SK-N-SH (cell line): ENCODE measurements at places on chromosomes 12 and 14.

- no peak for DNase-seq
Measured at GRCh38 chr14:75222208-75222701, 45.8 kb upstream of the TMED10 start.

DNA sequence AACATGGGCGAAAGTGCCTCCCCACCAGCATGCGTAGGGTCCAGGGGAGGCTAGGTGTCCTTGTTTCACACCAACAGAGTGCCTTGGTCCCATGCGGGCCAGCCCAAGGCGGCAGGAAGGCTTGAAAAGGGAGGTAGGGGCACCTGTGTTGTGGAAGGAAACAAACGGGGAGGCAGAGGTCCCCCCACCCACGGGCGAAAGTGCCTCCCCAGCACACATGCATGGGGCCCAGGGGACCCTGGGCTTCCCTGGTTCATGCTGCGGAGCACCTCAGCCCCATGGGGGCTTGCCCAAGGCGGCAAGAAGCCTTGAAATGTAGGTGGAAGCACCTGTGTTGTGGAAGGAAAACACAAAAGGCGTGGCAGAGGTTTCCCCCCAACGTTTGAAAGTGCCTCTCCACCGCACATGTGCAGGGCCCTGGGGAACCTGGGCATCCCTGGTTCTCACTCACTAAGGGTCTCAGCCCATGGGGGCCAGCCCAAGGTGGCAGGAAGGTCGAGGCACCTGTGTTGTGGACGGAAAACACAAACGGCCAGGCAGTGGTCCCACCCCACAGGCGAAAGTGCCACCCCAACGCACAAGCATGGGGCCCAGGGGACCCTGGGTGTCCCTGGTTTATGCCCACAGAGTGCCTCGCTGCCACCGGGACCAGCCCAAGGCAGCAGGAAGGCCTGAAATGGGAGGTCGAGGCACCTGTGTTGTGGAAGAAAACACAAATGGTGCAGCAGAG, 374.7 kb downstream of the ALG10 start:
- peak; percentile 1 for DNase-seq

- DNase-seq = no peak
Measured at GRCh38 chr12:109716092-109716479, 2.5 kb downstream of the FAM222A start.

DNA sequence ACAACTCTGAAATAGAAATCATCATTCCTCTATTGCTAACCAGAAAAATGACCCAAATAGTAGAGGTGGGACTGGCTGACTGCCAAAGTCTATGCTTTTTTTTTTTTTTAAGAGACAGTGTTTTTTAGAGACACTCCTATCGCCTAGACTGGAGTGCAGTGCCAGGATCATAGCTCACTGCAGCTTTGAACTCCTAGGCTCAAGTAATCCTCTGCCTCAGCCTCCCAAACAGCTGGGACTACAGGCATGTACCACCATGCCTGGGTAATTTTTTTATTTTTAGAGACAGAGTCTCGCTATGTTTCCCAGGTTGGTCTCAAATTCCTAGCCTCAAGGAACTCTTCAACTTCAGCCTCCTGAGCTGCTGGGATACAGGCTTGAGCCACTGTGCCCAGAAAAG, 19.2 kb downstream of the NR2C1 start:
- no peak for DNase-seq

GRCh38 chr12:54977857-54978256, 6.7 kb downstream of the TESPA1 start:
- no peak for DNase-seq

- DNase-seq = peak; percentile 28
Measured at GRCh38 chr14:61103541-61104339, 122.7 kb downstream of the SLC38A6 start.

DNA sequence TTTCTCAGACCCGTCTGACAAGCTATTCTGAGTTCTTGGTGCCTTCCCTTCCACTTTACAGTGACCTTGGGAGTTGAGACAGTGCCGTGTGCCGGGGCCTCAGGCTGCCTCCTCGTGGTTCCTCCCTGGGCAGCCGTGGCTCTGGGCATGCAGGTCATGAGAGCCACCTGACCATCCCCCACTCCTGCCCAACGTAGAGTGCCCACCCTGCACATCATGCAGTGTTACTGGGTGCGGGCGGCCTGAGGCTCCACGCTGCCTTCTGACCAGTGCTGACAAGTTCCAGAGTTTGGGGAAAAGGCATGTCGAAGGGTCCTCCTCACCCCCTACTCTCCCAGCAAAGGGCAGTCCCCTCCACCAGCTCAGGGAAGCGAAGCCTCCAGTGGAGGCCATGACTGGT, 190.5 kb downstream of the TSPAN9 start:
- no peak for DNase-seq

DNA sequence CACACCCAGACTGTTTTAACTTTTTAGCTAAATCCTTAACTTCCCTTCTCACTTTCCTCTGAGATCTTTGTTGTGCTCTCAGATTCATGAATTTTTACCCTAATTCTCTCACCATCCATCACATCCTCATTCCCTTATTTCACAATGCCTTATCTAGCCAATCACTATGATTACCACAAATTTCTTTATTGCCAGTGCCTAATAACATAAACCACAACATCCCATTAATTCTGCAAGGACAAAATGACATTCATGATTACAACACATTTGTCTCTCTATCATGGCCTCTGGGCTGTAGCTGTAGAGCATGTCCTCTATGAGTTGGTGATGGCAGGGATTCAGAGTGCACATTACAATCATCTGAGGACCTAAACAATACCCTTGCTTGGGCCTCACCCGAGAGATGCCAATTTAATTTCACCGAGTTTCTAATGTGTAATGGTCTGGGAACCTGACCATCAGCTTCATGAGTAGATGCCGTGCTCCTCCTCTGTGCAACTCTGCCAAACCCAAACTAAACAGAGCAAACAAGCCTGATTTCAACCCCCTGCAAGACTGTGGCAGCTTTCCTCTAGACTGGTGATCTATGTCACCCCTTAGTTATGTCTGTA, 99.3 kb downstream of the SPTSSA start:
- no peak for DNase-seq

- no peak for DNase-seq
Measured at GRCh38 chr14:87864356-87865270, 128.4 kb downstream of the GALC start.

- peak; percentile 82 for DNase-seq
Measured at GRCh38 chr12:57896434-57897201, 44.7 kb upstream of the ATP23 start.

GRCh38 chr12:96108321-96108720, 72.9 kb upstream of the LTA4H start:
- no peak for DNase-seq

- DNase-seq = no peak
Measured at GRCh38 chr12:132427999-132428935, 61.7 kb upstream of the FBRSL1 start.

- DNase-seq = no peak
Measured at GRCh38 chr12:49255857-49256637, 8.8 kb upstream of the TUBA1C start.

DNA sequence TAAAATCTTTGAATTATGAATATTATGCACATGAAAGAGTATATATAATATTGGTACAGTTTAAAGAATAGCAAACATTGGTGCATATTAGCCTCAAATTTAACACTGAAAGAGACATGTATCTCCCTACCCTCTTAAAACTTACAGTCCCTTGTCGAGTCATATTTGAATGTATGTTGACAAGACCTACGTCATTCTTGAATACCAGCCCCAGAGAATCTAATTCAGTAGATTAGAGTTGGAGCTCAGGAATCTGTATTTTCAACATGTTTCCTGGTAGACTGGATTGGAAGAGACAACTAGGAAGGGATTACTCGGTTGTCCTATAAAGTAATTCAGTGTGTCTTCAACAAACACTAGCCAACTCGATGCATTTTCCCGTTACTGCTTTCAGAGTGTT, 104.8 kb downstream of the PDE3A start:
- no peak for DNase-seq

GRCh38 chr14:34120185-34120977, 169.5 kb upstream of the EGLN3 start:
- no peak for DNase-seq

DNA sequence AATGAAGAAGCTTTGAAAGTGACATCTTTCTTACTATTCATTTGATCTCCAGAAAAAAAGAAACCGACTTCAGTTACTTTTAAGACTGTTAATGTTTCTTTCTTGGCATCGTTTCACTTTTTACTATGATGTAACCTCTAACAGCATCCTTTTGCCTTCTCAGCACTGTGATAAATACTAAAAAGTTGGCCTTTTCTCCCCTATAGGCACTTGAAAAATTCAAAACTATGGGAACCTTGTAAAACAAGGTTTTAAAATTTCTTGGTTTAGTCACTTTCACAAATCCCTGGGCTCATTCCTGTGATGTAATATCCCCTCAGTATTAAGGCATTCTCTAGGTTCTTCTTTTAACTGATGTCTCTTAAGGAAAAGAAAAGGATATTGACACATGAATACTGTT, 281.8 kb downstream of the EGLN3 start:
- no peak for DNase-seq

DNA sequence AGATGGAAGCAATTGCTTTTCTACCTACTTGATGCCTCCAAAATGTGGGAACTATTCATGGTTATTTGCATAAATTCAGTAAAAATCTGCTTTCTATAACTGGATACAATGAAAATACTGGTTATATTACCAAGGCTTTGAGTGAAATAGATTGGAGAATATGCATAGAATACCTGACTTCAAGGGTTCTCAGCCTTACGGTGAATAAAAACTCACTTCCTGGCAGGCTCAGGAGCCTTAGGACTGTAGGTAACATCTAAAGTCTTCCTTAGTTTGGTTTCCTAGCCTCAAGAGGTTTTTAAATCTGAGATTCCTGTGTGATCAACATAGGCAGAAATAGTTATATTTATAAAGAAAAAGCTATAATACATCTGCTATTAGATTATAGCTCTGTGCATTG, 158.6 kb downstream of the SLC41A2 start:
- DNase-seq = no peak

GRCh38 chr12:93373961-93374656, 3.6 kb upstream of the NUDT4 start:
- DNase-seq = no peak
